ENCODE measurements at places on chromosomes 5 and 9.
A peak's percentile ranks its signal among the peaks of the same experiment; 100 is the strongest.

DNA sequence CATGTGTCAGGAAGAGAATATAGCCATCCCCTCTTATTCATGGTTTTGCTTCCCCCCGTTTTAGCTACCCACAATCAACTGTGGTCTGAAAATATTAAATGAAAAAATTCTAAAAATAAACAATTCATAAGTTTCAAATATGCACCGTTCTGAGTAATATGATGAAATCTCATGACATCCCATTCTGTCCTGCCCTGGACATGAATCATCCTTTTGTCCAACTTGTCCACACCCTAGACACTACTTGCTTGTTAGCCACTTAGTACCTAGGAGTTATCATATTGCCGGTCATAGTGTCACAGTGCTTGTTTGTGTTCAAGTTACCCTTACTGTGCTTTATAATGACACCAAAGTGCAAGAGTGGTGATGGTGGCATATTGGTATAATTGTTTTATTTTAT lies 113.5 kb downstream of the CAAP1 start:
- DNase-seq: no peak

DNA sequence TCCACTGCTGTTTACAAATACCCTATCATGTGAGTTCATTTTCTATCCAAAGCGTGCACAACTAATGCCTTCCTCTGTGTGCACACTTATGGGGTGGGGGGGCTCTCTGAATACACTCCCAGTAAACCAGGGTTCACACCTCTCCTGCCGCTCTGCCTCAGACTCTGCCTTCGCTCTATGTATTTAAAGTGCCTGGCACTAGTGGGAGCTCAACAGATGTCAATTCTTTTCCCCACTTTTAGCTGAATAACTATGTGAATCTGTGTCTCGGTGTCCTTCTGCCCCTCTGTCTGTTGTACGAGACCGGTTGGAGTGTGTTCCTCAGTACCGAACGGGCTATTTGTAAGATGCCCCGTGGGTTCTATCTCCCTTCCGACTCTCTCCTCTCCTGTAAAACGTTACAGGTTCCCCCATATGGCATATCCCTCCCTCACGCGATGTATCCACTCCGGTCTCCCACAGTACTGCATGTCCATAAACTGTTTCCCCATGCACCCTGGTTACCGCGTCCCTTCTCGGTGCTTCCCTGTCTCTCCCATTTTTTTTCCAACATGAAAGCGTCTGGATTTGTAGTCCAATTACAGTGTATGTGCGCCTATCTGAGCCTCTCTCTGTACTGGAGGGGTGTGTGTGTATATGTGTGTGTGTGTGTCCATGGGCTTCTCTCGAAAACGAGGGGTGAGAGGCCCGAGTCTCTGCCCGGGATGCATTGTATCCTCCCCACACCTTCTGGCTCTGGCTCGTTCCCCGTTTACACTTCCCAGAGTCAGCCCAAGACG lies 1.6 kb downstream of the ELL2 start:
- peak; percentile 12 for DNase-seq

- no peak for DNase-seq
Measured at GRCh38 chr9:17623965-17624364, 45.1 kb downstream of the SH3GL2 start.

DNA sequence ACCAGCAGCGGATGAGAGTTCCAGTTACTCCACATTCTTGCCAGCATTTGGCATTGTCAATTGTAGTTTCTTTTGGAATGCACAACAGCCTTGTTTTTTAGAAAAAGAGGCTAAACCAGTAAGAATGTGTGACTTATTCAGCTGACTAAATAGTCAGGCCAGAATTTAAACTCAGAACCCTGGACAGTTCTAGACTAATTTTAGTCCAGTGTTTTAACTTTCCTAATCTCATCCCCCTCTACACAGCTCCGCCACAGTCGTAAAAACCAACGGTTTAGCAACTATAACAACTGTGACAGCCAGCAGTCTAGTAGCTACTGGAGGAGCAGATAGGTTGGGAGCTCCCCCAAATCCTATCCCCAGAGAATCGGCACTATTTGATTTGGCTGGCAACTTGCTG lies 103.7 kb downstream of the FOXD1 start:
- DNase-seq: no peak

- DNase-seq: no peak
Measured at GRCh38 chr9:123281659-123282350, 13.4 kb upstream of the STRBP start.

- no peak for DNase-seq
Measured at GRCh38 chr5:44614845-44615244, 193.9 kb upstream of the MRPS30 start.
